Endothelial cell of umbilical vein (primary cell): ENCODE measurements at places on chromosomes 2 and 18.
A peak's percentile ranks its signal among the peaks of the same experiment; 100 is the strongest.

DNA sequence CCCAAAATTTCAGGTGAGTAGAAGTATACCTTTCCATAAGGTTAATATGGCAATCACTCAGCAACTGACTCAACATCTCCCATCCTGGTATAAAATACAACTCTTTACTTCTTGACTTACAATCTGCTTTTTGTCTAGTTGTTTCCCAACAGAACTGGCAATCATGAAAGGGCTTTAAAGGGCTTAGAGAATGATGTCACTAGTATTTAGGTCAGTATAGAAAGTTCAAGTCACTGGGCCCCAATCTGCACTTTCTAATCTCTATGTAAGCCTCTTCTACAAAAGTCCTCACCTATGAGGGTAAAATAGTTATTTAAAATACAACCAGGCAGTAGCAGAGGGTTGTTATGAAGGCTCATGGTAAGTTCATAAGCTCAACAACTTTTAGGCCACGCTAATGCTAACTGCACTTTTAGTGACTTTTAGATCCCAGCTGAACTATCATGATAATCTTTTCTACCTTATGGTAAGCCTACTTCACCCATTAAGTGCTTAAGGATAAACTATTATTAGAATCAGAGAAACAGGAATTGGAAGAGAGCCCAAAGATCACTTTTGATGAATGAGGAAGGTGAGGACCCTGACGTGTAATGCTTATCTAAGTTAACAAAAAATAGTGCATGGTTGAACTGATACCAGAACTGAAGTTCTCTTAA is 79.6 kb downstream of the GORASP2 start:
- DNase-seq = no peak

- DNase-seq = no peak
Measured at GRCh38 chr2:15181092-15181745, 379.9 kb downstream of the NBAS start.

DNA sequence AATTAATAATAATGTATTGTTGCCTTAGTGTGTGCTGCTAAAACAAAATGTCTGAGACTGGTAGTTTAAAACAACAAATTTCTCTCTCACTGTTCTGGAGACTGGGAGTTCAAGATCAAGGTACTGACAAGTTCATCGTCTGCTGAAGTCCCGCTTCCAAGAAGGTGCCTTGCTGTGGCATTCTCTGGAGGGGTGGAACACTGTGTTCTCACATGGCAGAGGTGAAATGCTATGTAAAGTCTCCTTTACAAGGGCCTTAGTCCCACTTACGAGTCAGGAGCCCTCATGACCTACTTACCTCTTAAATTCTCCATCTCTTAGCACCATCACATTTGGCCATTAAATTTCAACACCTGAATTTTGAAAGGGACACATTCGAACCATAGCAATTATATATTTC is 299.2 kb upstream of the RBMS1 start:
- no peak for DNase-seq

DNA sequence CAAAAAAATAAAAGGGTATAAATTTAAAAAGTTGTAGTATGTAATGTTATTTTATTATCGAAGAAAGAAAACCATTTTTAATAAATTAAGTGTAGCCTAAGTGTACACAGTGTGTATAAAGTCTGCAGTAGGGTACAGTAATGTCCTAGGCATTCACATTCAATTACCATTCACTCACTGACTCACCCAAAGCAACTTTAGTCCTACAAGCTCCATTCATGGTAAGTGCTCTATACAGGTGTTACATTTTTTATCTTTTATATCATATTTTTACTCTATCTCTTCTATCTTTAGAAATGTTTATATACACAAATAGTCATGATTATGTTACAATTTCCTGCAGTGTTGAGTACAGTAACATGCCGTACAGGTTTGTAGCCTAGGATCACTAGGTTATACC is 59.5 kb downstream of the RABL2A start:
- DNase-seq = no peak

- no peak for DNase-seq
Measured at GRCh38 chr2:135225781-135226180, 173.7 kb downstream of the RAB3GAP1 start.

- DNase-seq = no peak
Measured at GRCh38 chr2:189679226-189679625, 4.8 kb downstream of the ANKAR start.

GRCh38 chr18:12060182-12060870 is 33.3 kb upstream of the ANKRD62 start:
- DNase-seq = no peak

GRCh38 chr2:212328712-212329496 is 209.7 kb downstream of the ERBB4 start:
- no peak for DNase-seq

- DNase-seq = peak; percentile 93
Measured at GRCh38 chr2:222364285-222364895, 60.0 kb upstream of the SGPP2 start.

DNA sequence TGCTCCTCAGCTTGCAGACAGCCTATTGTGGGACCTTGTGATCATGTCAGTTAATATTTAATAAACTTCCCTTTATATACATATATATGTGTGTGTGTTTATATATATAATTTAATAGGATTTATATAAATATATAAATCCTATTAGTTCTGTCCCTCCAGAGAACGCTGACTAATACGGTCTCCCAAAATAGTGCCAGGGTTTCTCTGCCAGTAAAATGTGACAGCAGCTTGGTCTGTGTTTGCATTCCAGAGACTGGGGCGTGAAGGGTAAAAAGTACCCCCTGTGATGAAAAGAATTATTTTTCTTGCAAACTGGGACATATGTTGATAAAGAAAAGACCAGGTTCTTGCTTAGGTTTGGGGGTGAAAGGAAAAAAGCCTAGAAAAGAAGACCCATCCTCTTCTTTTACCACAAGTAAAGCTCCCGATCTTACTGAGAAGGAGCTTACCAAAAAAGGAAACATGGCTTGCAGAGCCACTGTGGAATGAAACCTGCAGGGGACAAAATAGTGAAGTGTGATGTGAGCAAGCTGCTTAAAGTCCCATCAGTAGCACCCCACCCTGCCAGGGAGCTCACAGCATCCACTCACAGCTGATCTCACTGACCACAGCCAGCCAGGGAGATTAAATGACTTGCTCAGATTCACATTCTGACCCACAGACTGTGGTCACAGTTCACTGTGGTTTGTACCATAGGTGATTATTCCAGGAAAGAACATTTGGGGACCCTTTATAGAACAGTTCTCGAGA is 110.9 kb upstream of the RMP24 start:
- no peak for DNase-seq

DNA sequence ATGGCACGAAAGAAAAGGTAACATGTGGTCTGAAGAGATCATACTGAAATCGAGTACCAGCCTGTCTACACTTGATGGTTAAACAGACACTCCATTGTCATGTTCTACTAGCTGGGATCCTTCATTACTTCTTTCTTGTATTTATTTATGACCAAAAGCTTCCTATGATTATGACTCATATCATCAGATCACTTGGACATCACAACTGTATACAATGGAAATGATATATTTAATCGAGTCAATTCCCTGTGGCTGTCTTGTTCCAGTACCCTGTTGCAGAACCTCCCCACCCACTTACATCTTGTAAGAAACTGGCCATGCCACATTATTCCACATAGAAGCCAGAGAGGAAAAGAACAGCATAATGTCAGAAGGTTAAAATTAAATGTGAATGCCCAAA is 358.9 kb downstream of the ZEB2 start:
- no peak for DNase-seq

GRCh38 chr2:181998041-181998835 is 12.6 kb downstream of the PPP1R1C start:
- no peak for DNase-seq

GRCh38 chr2:186442885-186443284 is 43.2 kb upstream of the ZC3H15 start:
- no peak for DNase-seq
